ENCODE measurements at places on chromosomes 1 and 21. TPM values are rescaled to one million over a fixed set of nuclear protein-coding genes. Genes with fewer than 3 reads are reported as not detected.

PKLR gene
- 0.04 TPM for total RNA-seq

INTS11 gene
- total RNA-seq, result 60.9 TPM

ZCCHC17 gene
- 22.2 TPM for total RNA-seq

PRR9 gene
- total RNA-seq, result not detected

THBS3 gene
- total RNA-seq, result 9.3 TPM

All from A549 treated with Mapracorat at 1 μM for 4 hours (cell line).